Activated T-cell treated with anti-CD3 and anti-CD28 coated beads for 1 hour (primary cell): ENCODE measurements at places on chromosomes 11 and 22.

DNA sequence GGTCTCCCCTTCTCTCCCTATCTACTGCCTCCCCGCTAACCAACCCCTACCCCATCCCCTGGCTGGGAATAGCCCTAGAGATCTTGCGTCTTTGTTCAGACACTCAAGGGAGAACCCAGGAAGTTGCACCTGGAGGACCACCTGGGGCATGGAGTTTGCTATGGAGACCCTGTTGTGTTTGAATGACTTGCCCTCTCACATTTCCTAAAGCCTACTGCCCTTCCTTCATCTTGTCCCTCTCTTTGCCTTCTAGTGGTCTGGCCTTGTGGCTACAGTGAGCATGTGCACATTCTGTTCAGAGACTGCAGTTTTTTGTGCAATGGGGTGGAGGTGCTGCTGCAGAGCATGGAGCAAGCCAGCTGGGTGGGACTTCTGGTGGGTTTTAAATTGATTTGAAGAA is 42.5 kb downstream of the ZNRF3 start:
- DNase-seq = no peak

DNA sequence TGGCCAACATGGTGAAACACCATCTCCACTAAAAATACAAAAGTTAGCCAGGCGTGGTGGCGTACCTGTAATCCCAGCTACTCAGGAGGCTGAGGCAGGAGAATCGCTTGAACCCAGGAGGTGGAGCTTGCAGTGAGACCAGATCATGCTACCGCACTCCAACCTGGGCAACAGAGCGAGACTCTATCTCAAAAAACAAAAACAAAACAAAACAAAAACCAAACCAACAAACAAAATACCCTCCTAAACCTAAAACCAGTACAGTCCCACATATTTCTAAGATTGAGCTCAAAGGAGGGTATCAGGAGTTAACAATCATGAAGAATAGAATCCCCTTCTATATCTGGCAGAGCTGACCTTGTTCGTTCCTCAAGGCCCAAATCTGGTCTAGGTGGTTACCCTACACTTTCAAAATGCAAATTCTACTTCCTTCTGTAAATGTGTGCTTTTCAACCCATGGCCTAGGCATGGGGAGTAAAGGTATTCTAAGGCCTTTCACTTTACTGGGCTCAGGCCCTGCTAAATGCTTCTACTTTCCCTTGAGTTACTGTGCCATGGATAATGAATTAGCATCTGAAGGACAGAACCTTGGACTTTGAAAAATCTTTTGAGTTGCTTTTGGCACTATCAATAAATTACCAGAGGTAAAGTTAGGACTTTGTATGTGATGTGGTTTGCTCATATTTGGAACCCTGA is 10.4 kb upstream of the PPP2R1B start:
- no peak for DNase-seq

GRCh38 chr22:46914916-46915894 is 152.8 kb downstream of the TBC1D22A start:
- DNase-seq = no peak

DNA sequence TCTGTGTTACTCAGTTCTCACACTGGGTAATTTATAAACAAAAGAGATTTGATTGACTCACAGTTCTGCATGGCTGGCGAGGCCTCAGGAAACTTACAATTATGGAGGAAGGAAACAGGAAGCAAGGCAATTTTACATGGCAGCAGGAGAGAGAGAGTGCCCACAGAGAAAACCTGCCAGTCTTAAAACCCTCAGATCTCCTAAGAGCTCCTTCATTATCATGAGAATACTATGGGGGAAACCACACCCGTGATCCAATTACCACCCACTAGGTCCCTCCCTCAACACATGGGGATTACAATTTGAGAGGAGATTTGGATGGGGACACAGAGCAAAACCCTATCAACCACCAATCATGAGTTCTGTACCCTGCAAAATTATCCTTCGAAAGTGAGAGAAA is 1180.8 kb downstream of the JRKL start:
- DNase-seq = no peak

DNA sequence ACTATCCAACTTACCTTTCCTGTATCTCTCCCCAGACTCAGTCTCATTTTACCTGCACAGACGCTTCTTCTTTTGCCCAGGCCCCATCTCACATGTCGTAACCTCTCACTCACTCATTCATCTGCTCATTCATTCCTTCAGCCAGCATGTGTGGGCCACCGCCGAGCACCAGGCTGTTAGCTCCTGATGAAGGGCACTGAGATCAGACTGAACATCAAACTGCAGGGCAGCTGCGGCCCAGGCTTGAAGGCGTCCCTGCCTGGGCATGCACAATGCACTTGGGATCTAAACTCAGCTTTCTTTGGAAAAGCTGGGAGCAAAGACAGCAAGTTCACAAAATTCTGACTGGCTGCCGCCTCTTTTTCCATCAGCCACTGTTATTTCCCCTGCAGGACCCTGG is 1456.3 kb downstream of the BRD1 start:
- no peak for DNase-seq

GRCh38 chr22:20965104-20965887 is 1.8 kb upstream of the AIFM3 start:
- DNase-seq = no peak

DNA sequence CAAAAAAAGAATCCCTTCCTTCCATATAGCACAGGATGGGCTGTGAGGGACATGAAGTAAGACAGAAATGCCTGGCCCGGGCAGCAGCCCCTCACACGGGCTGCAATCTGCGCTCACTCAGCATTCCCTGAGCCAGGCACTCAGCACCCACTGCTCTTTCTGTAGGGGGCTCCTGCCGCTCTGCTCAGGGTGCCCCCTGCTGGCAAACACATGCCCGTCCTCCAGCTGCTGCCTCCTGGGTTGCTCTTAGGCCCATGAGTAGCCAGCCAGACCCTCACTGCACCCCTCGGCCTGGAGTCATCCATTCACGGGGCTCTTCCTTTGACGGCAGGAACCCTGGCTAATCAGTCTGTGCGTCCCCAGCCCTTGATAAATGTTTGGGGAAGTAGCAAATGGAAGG is 6.9 kb downstream of the MCAT start:
- peak; percentile 36 for DNase-seq

- no peak for DNase-seq
Observed at GRCh38 chr22:24086310-24086709, 75.2 kb downstream of the CABIN1 start.
